ENCODE measurements at places on chromosomes 7 and 10.

DNA sequence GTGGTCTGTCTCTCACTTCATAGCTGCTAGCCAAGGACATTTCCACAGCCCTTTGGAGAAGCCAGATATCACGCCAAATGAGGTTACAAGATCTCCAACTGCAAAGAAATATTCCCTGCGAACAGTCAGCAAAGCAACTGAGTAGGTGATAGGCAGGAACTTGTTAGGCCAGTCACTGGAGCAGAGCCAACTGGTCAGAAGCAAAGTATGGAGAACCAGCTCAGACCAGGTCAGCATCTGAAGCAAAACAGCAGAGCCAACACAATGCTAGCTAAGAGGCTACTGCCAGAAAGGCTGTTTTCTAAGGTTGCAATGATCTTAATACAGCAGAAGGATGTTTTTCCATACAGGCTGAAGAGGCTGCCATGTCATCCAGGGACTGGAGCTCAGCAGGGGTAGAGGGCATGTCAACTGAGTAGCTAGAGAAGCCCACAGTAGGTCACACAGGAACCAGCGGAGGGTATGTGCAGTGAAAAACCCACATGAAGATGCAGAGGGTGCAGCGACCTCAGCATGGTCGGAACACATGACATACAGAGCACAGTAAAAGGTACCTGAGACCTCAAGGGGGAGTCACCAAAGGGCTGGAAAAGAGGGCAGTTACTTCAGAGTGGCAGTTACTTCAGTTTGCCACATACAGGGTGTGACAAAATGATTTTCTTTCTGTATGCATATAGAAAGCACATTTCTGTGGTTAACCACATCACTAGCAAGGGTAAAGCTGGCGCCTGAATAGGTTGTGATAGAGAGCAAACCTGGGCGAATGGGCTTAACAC is 8.9 kb downstream of the SEC31B start:
- peak; percentile 66 for DNase-seq

GRCh38 chr10:76647301-76647700 is 990.3 kb downstream of the KCNMA1 start:
- no peak for DNase-seq

- no peak for DNase-seq
Measured at GRCh38 chr7:75072981-75073283, 670 bp downstream of the RCC1L start.

GRCh38 chr7:17988141-17988540 is 39.5 kb downstream of the PRPS1L1 start:
- DNase-seq: no peak

DNA sequence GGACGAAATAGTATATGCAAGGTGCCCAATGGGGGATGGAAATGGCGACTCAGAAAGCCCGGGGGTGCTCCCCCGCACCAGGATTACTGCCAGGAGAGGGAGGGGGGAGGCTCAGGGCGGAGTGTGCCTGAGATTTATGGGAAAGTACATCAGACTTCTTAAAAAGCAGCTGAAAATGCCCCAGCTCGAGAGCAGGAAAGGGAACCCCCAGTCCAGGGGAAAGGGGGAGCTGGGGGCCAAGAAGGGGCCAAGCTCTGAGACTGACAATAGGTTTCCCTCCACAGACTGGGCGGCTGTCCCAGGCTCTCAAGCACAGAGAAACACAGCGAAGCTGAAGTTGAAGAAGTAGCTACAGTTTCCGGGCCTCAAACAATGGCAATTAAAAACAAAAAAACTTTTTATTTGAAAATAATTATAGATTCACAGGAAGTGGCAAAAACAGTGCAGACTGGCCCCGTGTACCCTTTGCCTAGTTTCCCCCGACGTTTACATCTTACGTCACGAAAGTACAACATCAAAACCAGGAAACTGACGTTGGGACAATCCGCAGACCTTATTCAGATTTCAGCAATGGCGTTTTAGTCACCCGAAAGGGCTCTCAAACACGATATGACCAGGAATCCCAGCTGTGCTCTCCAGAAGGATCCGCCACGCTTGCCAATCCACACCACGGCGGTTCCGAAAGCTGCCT is 83.9 kb upstream of the FGFR2 start:
- DNase-seq: no peak

GRCh38 chr10:45468079-45468478 is 94.1 kb downstream of the ALOX5 start:
- DNase-seq: no peak

GRCh38 chr10:1359626-1359955 is 303.4 kb downstream of the WDR37 start:
- no peak for DNase-seq

DNA sequence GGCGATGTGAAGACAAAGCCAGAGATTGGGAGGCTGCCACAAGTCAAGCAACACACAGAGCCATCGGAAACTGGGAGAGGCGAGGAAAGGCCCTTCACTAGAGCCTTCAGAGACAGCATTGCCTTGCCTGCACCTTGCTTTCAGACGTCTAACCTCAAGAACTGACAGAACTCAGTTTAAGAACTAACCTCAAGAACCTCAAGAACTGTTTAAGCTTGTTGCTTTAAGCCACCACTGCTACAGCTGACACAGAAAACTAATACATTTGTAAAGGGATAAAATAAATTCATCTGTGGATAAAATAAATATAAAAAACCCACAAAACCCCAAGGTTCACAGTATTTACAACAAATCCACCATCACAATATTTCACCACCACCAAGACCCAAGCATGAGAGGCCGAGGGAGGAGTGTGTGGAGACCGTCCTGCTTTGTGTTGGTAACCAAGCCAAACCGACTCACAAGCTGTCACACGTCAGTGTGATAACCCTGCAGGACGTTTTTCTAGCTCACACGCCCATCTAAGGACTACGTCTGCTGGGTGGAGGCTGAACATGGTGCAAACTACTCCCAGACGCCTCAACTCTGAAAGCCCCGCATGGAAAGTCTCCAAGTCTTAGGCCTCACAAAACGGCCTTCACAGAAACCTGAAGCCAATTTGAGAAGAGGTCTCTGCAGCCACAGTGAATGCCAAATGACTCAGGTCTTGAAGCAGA is 116.8 kb downstream of the ABLIM1 start:
- peak; percentile 86 for DNase-seq

- no peak for DNase-seq
Measured at GRCh38 chr7:102864958-102865357, 47.8 kb upstream of the LRRC17 start.

DNA sequence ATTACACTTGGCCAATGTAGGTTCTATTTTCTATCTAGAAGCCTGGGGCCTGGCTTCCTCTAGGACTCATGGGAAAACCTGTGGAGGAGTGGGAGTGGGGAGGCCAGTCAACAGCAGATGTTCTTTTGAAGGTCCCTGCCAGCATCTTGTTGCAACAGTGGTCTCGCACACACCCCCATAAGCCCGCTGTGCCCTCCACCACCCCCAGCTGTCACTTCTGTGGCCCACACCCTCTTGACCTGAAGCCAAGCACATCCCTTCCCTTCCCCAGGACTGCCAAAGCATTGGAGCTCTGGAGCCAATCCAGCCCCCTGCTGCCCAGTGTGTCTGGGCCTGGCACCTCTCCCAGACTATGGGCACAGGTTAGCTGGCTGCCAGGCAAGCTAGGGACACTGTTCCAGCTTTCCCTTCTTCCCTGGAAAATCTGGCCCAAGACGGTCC is 1.9 kb upstream of the STX1A start:
- DNase-seq: no peak

- DNase-seq: no peak
Measured at GRCh38 chr10:4708123-4708759, 117.8 kb upstream of the AKR1E2 start.

- DNase-seq: no peak
Measured at GRCh38 chr7:137728426-137728825, 118.3 kb downstream of the DGKI start.

DNA sequence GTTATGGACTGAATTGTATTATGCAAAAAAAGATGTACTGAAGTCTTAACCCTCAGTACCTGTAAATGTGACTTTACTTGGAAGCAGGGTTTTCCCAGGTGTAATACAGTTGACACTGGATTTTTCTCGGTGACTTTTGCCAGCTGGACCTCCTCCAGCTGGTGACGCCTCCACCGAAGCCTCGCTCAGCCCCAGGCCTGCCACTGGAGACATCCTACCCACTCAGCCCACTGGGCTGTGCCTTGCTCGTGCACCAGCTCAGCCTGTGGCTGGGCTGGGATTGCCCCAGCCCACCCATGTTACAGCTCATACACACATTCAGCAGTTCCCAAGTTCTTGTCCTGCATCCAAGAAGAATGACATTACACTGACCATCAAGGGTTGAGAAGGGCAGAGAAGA is 42.4 kb upstream of the GPR22 start:
- no peak for DNase-seq

- DNase-seq: no peak
Measured at GRCh38 chr10:129614341-129614740, 147.3 kb downstream of the MGMT start.

DNA sequence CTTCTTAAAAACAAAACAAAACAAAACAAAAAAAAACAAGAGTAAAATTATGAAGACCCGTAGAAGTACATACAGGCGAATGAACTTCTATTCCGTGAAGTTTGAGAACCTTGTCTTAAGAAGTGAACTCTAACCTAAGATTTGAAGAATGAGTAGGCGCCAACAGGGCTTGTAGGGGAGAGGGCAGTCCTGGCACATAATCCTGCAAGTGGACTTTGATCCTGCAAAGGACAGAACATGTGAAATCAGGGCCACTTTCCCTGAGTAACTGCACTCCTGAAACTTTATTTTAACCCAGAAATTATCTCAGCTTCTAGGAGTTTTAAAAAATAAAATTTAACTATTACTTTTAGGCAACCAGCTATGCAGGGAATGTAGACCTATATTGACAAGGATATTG is 62.0 kb downstream of the GNAT3 start:
- DNase-seq: no peak

- DNase-seq: no peak
Measured at GRCh38 chr10:67224553-67224952, 298.7 kb downstream of the LRRTM3 start.

DNA sequence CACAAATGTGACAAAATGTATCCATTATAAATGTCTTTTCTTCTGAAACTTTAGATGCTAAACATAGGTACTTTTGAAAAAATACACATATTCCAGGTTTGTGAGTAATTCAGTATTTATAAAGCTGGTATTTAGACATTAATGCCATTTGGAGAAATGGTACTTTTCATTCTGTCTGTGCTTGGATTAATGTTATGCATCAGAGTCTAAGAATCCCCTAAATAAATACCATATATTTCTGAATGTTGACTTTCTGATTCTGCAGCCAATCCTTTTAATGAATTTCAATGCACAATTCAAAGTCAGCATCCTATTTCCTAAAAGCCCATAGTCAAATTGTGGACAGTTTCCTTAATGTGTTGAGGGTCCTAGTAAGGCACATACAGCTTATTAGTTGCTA is 145.0 kb downstream of the DKK1 start:
- DNase-seq: no peak

GRCh38 chr7:2724453-2725177 is 36.6 kb downstream of the AMZ1 start:
- peak; percentile 9 for DNase-seq

GRCh38 chr10:64733980-64734379 is 1212.8 kb downstream of the REEP3 start:
- no peak for DNase-seq

GRCh38 chr7:106289848-106290247 is 5.1 kb upstream of the NAMPT start:
- no peak for DNase-seq

DNA sequence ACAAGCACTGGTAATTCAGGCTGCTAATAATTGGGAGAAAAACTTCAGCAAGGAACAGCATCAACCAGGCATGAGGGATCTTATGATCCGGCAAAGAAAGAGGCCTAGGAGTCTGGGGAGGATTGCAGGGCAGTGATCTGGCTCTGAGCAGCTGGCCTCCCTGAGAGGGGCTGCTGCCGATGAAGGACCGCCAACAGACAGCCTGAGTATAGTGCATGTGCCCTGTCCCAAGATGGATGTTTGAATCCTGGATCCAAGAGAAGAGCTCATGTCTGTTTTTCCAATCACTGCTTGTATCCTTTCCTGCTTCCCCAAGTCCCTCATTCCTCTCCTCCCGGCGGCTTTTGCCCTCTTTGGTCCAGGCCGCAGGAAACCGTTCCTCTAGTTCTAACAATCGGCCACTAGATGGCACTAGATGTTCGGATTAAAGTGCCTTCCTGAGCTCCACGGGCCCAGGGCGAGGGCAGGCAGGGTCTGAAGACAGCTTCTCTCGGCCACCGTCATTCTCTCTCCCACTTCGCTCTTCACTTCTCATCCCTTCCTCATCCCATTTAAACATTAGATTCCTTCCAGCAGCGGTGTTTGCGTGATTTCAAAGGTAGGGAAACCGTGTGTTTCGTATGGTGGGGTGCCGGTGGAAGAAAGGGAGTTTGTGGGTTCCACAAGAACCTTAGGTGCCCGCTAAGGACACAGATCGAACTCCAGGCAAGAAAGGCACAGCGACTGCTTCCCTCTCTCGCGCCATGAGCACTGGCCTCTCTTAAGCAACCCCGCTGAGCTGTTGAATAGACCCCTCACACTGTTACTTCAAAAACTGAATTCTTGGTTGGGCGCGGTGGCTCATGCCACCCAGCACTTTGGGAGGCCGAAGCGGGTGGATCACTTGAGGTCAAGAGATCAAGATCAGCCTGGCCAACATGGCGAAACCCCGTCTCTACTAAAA is 82.4 kb downstream of the ADCYAP1R1 start:
- peak; percentile 33 for DNase-seq

GRCh38 chr7:92135052-92135889 is 994 bp upstream of the CYP51A1 start:
- DNase-seq: no peak

DNA sequence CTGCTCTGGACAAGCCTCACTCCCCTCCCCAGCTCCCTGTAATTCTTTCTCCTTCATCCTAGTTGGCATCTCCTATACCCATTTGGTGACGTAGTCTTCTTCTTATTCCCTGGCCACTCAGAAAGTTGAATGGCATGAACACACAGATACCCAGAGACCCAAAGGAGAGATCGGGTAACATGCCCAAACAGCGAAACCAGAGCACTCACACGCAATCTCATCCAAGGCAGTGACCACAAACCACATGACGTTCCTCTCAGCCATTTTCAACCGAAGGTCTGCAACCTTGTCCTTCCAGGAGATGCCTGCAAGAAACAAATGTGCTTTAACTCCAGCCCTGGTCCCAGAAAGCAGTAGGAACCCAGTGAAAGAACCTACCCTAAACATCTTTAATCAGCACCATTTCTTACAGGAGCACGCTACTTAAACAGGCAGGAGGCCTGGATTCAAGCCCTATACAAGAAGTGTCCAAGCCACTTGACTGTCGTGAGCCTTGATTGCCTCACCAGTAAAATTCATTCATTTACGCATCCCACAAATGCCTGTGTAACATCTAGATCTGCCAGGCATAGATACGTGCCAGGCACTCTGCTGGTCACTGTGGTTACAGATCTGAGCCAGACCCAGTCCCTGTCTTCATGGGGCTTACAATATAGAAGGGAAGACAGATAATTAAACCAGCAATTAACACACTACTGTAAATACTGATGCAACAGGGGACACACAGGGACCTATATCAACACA is 37.1 kb downstream of the XPNPEP1 start:
- no peak for DNase-seq

- DNase-seq: no peak
Measured at GRCh38 chr7:155464183-155464582, 6.3 kb downstream of the EN2 start.

DNA sequence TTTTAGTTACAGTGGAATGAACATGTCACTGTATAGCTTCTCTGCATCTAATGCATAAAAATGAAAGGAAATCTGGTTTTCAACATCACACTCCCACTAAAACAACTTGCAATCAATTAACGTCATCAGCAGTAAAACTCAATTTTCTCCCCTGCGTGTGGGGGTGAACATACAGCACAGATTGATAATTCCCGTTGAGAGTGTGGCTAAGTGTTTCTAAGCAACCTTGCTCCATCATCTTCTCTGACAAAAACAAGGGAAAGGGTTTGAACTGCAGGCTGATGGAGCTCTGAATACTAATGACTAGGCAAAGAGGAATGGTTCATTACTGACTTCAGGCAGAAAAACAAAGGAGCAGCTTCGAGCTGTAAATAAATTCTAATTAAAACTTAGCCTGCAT is 238.3 kb downstream of the PARD3 start:
- no peak for DNase-seq
